ENCODE measurements at places on chromosomes 2 and 18. TPM values are rescaled to one million over a fixed set of nuclear protein-coding genes. Genes with fewer than 3 reads are reported as not detected.
A peak's percentile ranks its signal among the peaks of the same experiment; 100 is the strongest.

DNA sequence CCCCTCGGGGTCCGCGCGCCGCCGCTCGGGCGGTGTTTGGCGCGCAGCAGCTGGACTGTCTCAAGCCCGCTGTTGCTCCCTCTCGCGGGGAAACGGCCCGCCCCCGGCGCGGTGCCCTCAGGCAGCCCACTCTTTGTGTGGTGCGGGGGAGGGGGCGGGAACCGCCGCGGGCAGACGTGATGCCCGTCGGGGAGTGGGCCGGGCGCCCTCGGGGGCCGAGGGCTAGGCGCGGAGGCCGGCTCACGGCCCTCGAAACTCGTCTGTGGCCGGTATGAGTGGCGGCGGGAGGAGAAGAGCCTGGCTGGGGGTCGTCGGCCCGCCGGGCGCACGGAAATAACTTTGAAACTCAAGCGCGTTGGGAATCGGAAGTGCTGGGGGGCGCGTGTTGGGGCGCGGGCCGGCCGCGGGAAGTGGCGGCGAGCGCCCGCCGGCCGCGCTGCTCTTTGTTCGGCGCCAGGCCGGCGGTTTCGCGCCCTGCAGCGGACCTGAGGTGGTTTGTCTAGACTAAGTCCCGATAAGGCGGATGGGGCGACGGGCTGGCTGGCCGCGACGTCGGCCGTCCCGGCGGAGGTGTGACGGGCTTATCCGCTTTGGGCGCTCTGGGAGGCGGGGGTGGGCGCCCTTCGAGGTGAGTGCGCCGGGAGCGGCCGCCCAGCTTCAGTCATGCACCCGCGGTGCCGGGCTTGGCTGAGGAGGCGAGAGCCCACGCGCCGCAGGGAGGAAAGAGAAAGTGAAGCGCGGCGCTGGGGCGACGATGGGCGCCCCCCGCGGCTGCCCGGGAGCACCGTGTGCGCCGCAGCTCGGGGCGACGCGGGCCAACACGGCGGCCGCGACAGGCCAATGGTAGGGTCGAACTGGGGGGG, 679 bp downstream of the PTMA start:
- DNase-seq: no peak

DNA sequence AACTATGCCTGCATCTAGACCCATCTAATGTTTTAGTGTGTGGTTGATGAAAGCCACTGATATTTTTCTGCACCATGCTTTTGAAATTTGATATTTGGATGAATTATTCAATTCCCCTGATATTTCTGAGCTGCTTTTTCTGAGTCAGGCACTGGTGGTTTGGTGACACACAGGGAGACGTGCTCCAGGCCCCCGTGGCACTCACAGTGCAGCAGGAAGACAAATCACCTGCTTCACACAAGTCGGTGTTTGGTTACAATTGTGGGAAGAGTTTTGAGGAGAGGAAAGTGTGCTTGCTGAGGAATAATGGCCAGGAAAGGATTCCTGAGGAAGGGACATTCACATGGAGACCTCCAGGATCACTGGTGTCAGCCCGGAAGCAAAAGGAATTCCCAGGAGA, 179.7 kb downstream of the ACKR3 start:
- DNase-seq: no peak

DNA sequence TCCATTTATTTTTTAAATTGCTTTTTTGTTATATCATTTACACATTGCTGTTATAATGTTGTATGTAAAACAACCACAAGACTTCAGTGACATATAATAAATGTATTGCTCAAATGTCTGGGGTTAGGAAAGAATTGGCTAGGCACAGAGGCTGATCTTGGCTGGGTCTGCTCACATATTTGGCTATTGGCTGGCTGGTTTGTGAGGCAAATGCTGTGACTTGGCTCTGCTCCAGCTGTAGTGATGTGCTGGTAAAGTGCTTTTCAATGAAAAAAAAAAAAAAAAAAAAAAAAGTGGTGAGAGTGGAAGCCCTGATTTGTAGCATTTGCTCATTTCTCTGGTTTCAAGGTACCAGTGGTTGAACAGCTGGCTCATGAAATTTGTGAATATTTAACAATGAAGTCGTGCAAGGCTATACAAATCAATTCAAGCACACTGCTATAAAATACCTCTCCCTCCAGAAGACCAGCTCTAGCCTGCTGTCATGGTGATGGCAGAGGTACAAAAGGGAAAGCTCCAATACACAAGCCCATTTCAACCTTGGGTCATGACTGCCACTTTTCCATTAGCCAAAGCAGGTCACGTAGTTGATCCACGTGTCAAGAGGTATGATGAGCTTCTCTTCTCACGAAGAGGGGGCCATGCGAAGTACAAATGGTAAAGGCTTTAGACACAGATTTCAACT, 43.7 kb upstream of the RIT2 start:
- DNase-seq: no peak

DNA sequence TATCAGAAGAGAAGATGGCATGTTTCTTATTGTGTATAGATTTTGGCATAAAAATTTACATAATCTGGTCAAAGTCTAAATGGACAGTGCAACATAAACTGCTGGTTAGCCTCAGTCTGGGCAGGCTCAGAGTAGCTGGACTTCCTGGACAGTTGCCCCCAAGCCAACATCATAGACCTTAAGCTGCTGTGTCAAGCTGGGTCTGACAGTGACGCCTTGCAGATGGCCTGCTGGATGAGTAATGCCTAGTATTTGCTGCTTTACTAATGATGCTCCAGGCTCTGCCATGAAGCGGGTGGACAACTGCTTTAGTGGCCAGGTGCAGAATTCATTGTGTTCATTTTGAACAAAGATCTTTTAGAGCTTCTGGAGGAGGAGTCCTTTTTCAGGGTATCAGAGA, 603.7 kb upstream of the ZEB2 start:
- no peak for DNase-seq

GRCh38 chr2:71801969-71802368, 345.7 kb downstream of the CYP26B1 start:
- DNase-seq: peak; percentile 70

DNA sequence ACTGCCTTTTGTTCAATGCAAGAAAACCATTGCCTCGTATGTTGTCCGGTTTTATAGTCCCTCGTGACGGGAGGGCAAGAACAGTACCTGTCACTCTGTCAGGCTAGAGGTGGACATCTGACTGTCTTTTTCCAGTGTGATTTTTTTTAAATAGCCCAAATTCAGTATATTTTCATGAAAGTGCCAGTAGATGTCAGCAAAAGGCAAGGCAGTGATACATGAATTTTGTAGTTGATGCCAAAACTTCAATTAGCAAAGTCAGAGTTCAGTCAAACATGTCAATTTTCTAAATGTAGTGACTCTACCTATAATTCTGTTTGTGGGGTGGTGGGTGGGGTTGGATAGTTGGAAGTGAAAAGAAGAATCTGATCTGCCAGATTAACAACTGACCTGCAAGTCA, 296.0 kb upstream of the MC4R start:
- no peak for DNase-seq

DNA sequence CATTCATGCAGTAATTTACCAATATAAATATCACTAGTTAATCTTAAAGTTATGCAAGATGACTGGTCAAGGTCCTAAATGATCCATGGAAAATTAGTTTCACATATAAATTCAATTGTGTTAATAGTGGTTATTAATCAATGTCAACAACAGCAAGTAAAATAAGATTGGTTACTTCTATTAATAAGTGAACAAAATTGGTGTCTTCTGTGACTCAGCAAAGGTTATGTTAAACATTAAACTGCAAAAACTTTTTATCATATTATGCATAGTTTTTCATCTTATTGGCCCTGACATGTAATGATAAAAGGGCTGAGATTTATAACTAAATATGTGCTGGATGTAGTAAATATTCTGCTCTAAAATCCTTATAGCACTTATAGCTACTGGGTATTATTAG, 359.0 kb upstream of the UBE2E3 start:
- no peak for DNase-seq

Gene AQP12B
- not detected for polyA plus RNA-seq

Gene PSMA8
- not detected for polyA plus RNA-seq

Gene TSPYL6
- not detected for polyA plus RNA-seq

Gene DSG1
- not detected for polyA plus RNA-seq

Gene IMMT
- polyA plus RNA-seq: 65.1 TPM

Measured in muscle of arm (tissue), 14 donors.